Inflammatory macrophage (primary cell): ENCODE measurements at places on chromosomes 4 and X.

DNA sequence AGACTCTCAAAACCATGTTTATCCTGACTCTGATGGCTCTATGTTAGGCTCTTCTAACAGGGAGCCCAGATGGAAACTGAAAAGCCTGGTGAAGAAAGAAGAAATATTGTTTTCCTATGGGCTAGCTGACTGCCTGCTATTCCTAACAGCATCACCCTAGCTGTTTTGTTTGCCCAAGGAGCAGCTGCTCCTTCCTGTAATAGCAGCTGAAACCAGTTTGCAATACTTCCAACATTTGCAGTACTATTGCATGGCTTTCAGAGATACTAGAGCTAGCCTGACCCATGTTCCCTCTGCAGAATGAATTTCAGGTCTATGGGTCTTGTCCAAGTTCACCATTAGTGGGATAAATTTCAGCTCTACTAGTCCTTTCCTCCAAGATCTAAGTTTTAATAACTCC lies 495.2 kb downstream of the INPP4B start:
- DNase-seq, result no peak

GRCh38 chrX:39293203-39293602 lies 491.9 kb downstream of the MID1IP1 start:
- DNase-seq, result no peak

- DNase-seq, result no peak
Observed at GRCh38 chr4:141099326-141099725, 33.9 kb downstream of the RNF150 start.

DNA sequence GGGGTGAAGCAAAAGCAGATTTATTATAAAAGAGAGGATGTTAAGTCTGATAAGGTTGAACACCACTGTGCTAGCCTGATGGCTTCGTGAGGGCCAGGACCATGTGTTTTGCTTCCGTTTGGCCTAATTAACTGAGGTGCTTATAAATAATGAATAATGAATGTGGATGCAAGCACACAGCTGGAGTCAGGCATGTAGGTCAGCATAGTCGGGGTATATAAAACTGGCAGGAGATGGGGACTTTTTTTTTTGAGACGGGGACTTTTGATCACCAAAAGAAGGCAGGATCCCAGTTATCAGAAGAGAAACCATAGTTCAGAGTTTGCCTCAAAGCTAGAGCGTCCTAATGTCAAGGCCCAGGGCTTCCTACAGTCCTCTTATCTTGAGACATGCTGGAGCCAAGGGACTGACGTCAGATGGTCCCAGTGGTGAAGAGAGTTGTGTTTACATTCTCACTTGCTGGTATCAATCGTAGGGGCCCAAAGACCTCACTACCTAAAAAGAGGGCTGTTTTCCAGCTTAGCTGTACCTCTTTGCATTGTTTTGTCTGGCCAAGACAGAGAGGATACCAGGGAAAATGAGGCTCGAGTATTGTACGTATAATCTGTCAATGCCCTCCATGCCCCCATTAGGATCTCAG lies 50.4 kb downstream of the RTL9 start:
- no peak for DNase-seq

DNA sequence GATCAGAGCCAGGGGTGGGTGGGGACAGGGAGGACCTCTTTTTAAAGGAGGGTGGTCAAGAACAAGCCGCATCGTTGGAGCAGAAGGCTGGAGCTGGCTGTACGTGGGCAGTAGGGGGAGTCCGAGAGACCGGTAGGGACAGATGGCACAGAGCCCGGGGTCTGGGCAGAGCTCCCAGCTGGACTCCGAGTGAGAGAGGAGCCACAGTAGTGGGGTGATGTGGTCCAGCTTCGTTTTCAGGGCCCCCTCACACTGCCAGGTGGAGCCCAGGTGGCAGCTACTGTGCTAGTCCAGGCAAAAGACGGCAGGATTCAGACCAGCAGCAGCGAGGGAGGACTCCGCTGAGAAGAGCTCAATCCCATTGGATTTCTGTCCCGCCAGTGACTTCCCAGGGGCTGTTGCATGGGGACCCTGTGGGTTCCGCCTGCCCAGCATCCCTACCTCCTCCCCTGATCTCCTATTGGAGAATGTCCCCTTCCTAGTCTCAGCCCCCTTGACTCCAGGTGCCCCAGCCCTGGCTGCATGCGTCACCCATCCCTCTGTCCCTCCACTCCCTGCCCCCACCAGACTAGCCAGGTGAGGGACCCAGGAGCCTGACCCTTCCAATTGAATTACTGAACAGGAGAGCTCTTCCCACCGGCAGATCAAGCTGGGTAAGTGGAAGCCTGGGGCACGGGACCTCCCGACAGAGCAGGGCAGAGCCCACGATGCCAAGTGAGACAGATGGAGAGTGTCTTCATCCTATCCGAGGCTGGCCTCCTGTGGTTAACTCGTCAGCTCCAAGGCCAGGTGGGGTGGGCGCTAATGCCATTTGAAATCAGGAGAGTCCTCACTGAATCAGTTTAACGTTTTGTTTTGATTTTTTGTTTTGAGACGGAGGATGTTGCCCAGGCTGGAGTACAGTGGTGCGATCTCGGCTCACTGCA lies 2.9 kb downstream of the ARHGAP4 start:
- DNase-seq, result no peak
